Caki2 (cell line): ENCODE measurements at places on chromosomes 7 and 10.

GRCh38 chr10:97353945-97354344, 19.4 kb upstream of the FRAT2 start:
- DNase-seq: no peak

DNA sequence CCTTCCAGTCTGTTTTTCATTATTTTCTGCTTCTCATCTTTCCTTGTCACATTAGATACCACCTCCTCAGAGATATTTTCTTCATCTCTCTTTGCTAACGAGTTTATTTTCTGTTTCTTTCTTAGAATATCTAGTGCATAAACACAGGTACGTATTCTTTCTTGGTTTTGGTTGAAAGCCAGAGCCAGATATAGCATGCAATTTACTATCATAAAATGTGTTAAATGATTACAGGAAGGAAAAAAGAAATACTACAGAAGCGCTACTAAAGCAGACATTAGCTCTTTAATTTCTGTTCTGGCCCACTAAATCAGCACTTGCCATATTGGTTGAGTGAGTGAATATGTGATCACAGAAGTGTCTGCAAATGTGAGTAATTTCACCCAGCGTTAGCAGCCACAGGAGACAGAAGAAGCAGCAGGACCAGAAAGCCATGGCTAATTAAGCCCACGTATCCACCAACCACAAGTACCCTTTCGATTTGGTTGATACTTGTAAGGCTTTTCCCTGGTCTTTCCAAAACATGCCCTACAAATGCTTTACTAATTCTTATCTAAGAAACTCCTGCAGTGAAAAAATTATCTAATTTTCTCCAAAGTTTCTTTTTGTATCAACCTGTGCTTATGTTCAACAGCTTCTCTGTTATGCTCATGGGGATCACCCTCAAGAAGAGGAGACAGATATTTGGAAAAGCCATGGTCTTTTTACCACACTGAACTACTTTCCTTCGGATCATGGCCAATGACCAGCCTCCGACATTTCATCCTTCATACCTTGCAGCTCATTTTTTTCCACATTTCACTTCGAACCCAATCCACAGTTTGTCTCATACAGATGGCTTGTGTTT, 23.1 kb upstream of the MACC1 start:
- DNase-seq: no peak

DNA sequence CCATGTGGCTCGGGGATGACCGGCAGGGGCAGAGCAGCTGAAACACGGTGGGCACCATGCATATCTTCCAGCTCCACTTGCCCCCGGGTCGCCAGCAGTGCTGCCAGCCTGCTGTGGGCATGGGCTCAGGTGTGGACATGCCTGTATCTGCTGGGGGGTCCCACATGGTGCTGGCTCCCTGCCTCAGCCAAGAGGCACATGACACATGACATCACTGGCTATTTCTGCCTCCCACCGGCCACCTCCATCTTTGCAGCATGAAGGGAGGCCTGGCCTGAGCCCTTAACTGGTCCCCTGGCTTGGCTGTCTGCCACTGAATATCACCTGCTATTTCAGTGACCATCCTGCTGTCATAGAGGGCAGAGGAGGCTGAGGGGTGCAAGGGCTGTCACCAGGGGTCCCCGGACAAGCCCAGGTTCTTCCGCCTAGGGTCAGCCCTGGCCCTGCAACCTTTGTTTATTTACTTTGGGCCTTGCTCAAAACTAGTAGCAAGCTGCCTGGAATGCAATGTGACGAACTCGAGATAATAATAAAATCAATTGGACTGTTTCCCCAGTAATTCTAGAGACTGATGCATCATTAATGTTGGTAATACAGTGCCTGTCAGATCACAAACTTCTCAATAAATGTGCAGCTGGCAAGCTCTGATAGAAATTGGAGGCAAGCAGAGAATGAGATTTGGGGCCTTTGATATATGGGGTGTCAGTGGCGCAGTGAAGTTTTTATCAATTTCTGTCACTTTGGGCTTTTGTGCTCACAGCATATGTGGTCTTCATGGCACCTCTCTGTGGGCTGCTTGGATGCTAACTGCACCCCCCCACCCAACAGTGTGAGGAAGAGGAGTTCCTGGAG, 28.5 kb downstream of the ZMIZ1 start:
- no peak for DNase-seq

DNA sequence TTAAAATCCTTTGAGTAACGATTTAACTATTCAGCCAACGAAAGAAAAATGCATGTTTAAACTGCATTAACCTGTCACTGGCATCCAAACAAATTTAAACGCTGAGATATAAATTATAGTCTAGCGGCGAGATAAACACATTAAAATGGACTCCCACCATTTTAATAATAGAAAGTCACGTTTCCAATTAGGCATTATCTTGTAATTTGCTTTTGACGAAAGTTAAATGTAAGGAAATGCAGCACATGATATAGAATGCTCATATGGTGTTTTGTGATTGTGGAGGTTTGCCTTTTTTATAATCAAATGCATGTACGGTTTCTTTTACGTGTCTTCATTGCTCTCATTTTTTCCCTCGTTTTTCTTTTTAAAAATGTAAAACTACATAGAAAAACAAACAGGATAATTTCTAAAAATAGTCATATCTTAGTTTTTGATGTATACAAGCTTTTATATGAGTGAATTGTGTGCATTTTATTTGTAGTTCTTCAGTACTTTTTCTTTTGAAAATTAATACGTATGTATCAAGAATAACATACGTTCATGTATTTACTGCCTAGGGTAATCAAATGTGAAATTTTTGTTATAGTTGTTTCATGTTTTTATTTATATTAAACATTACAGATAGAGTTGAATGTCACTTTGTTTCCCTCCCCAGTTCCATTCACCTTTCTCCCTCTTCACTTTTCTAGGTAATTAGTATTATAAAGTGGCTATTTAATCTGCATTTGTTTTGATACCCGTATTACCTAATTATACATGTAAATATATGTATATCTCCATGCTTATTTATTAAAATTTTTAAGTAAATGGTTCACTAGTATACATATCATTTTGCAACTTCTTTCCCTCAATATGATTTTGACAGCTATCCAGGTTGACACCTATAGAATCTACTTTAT, 1.1 kb upstream of the KLF14 start:
- no peak for DNase-seq

DNA sequence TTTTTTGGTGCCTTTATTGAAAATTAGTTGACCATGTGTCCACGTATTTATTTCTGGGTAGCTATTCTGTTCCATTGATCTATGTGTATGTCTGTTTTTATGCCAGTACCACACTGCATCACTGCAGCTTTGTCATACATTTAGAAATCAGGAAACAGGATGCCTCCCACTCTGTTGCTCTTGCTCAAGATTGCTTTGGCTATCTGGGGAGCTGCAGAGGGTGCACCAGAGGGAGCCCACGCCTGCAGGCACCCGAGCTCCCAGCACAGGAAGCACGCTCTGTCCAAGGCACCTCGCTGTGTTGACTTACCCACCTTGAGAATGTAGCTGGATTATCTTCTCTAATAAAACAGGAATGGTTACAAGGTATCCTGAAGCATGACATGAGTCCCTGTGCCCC, 301.7 kb downstream of the TCERG1L start:
- no peak for DNase-seq

- DNase-seq: no peak
These were observed 994.1 kb downstream of the KCNMA1 start for GRCh38 chr10:76643511-76643911.

GRCh38 chr10:15841696-15842095, 18.6 kb downstream of the MINDY3 start:
- no peak for DNase-seq

- DNase-seq: no peak
These were observed 23.0 kb downstream of the BZW2 start for GRCh38 chr7:16668978-16669377.

- no peak for DNase-seq
These were observed 38.1 kb downstream of the GLRX3 start for GRCh38 chr10:130174328-130174727.

GRCh38 chr7:131056007-131056406, 271.7 kb upstream of the MKLN1 start:
- DNase-seq: no peak

DNA sequence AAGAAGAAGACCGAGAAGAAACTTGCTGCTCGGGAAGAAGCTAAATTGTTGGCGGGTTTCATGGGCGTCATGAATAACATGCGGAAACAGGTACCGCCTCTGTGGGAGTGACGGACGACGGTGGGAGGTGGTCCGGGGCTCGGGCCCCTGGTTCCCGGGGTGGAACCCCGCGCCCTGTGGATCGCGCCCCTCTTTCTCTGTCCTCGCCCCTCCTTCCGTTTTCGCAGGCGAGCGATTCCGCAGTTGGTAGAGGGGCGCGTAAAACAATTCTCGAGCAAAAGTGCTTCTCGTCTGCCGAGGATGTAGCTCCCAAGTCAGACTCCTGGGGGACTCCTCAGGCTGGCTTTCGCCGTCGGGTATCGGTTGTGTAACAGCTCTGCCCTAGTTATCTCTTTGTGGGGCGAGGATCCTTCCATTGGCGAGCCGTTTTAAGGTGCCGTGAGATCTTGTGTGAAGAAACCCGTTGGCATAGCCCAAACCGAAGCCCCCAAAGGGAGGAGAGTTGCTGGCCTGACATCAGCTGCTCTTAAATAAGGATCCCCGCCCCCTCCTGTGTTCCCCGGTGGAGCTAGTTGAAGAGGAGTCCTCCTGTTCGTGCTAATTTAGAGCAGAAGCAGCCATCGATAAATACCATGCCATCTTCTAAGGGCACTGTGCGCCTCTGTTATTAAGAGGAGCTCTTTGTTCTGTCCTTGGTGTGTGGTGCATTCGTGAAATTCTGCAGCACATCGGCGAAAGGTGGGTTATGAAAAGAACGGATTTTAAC, 655 bp downstream of the KLHL7 start:
- DNase-seq: peak; percentile 54

DNA sequence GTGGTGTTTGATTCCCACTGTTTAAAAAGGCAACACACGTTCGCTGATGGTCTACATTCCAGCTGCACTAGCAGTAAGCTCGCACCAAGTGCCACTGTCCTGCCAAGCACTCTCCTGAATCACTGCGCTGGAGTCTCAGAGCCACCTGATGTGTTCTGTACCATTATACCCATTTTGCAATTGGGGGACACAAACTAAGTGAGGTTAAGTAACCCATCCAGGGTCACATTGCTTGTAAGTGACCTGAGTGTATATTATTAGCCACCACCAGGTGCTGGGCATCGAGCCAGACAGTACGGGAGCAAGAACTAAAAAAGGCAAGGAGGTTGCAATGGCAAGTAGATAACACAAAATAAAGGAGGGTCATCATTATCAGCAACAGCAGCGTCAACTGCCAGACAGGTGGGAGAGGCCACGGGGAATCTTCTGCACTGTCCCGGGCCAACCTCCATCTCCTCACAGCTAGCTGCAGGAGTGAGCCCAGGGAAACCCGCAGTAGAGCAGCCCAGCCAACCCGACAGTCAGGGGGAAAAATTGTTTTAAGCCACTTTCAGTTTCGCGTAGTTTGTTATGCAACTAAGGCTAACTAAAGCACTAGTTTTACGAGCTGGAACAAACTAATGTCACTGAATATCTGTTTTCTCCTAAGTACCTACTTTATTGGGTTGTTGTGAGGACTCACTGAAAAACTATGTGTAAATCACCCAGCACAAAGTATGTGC, 712 bp upstream of the CPVL start:
- DNase-seq: no peak

GRCh38 chr10:90741926-90742565, 115.8 kb downstream of the HTR7 start:
- DNase-seq: no peak

GRCh38 chr10:15334650-15335323, 36.3 kb downstream of the FAM171A1 start:
- no peak for DNase-seq
